ENCODE measurements at places on chromosomes 7 and 10.

DNA sequence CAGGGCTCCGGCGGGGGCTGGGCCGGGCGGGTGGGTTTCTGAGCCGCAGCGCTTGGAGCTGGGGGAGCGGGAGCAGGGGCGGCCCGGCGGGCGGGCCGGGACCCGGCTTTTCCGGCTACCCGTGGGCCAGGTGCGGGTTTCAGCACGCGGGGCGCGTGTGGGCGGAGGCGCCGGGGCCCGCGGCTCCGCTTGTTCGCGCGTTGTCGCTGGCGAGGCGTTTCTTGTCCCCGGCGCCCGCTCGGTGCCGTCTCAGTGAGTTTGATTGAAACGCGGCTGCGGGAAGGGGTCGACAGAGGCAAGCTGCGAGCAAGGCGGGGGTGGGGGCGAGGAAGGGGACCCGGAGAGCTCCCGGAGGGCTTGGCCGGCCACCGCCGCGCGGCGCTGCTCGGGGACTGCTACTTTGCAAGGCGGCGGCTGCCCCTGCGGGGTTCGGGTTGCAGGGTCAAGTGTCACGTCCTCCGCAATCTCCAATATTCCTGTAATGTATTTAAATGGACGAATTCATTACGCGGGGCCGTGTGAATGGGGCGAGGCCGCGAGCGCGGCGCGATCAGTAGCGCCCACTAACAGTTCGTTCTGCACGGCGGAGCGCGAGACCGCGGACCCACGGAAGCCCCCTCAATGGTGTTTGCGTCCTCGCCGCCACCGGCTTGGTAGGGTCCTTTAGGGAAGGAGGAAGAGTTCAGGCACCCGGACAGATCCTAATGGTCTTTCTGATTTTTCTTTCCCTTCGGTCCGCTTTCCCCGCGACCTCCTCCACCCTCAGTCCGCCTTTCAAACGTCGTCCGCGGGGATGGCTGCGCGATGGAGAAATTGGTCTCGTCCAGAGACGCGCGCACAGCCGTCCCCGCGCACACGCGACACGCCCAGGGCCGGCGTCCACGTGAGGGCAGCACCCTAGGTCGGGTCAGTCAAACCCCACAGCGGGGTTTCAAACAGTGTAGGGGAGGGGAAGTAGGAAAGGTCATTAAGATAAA lies 76.9 kb downstream of the INSIG1 start:
- DNase-seq: no peak

DNA sequence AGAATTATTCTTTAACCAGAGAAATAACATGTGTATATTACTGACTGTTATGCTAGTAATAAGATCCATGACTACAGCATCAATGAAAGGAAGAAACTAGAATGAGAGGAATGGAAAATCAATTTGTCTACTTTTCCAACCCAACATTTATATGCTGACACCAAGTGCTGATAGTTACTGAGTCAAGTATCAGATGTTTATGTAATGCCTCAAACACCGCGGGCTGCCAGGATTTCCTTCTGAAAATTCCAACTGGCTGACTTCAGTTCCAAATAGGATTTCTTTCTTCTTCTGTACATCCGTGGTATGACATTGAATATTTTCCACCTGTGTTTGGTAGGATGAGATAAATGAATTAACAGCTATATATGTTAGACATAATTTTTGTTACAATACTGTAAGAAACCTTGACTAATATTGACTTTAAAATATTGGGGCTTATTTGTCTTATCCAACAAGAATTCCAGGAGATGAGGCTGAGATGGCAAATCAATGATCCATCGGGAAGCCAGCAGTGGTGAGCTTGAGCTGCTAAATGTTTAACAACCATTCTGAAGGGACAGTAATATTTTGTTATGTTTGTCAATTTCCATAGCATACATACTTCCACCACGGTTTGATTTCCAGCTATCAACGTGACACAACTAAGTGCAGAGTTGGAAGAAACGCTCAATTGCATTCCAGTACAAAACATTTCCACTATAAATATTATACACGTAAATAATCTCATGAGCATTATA lies 435.2 kb upstream of the AUTS2 start:
- peak; percentile 27 for DNase-seq

DNA sequence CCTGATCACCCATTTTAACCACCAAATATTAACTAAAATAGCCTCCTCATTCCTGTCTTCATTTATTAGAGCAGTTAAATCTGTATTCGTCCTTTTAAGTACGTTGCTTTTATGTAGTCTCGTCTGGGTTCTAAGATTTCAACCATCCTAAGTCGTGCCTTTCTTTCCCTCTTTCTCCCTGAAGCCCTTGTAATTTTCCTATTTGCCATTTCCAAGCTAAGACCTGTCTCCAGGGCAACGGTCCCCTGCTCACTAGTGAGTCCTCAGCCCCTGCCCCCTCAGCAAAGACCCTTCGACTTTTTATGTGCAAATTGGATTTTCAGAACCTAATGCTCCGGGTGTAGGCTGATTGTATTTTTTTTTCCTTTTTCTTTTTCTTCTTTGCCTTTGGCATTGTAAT lies 16.1 kb upstream of the MEST start:
- DNase-seq: no peak

DNA sequence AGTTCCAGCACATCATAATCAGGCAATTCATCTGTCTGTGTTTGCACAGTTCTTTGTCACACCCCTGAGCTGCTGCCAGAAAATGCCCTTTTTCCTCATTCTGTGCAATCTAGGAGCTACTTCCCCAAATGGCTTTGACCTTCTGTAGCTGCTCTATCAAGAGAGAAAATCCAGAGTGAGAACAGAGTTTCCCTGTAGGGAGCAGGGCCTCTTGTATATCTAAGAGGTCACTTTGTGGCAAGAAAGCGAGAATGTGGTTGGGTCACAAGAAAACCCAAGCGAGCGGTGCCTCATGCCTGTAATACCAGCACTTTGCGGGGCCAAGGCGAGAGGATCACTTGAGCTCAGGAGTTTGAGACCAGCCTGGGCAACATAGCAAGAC lies 24.3 kb downstream of the SLC29A3 start:
- peak; percentile 93 for DNase-seq

DNA sequence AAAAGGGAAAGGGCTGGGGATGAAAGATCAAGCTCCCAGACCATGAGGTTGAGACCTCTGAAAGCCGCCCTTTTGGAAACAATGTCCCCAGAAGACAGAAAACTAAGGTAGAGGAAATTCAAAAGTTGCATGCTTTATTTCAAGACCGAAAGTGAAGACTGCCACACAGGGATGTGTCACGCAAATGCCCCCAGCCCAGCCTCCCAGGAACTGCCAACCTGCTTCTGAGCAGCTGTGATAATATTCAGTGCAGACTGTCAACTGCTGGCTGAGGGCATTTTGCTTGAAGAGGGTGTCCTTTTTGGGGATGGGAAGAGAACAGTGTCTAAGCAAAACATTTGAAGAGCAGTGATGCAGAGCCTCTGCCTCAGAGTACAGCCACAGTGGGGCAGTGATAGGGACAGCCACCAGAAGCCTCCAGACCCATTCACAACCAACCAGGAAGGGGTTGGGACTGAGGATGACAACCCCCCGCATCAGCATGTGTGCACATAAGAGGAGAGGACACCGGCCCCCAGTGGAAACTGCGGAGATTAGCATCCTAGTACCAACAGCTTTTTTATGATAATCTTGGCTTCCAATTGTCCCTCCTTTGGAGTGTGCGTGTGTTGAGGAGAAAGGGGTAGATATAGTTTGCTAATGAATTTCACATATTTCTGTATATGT lies 34.7 kb upstream of the NFE2L3 start:
- DNase-seq: no peak

DNA sequence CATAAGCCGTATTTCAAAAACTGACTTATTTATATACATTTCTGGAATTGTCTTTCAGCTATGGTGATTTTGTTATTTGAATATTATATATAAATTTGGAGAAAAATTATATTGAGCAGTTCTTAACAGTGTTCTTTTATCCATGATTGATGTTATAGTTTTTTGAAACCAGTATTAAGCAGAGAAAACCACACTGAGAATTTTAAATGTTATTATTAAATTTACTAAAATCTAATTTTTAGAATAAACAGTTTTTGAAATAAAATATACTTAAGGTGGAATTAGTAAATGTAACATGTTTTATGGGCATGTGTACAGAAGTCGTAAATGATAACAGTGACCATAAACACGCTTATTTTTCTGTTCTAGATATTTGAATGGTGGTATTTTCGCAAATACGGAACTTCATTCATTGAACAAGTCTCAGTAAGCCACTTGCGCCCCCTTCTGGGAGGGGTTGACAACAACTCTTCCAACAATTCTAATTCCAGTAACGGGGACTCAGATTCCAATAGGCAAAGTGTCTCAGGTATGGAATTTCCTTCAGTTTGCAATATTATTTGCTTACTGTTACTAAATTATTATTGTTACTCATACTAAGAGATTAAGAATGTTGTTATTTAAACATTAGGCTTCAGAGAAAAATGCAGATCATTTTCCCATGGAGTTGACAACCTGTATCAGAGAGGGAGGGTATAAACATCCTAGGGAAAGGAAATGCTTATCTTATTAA lies 166.1 kb downstream of the ST7 start:
- peak; percentile 81 for DNase-seq

- no peak for DNase-seq
These were observed 5.0 kb downstream of the ZYX start for GRCh38 chr7:143385891-143386781.

Measured in umbilical cord (tissue), 2 donors.